ENCODE measurements at places on chromosomes 12 and 14. TPM values are rescaled to one million over a fixed set of nuclear protein-coding genes. Genes with fewer than 3 reads are reported as not detected.

Gene TAS2R7
- not detected for total RNA-seq

Gene KRT80
- total RNA-seq = 11.1 TPM

Gene CCDC88C
- total RNA-seq = 10.1 TPM

Gene KRT82
- total RNA-seq = not detected

Gene SYNE3
- total RNA-seq = 10.8 TPM

Gene SERPINA4
- not detected for total RNA-seq

Gene PRMT5
- 61.9 TPM for total RNA-seq

Gene POTEG
- total RNA-seq = not detected

Gene COX8C
- total RNA-seq = not detected

Gene DIO3
- not detected for total RNA-seq

Gene SYCP3
- 0.30 TPM for total RNA-seq

Gene DDHD1
- 7.8 TPM for total RNA-seq

Gene CLECL1
- not detected for total RNA-seq

Gene GNG2
- total RNA-seq = 0.65 TPM

Gene DTX1
- total RNA-seq = 0.32 TPM

Gene BAZ1A
- total RNA-seq = 54.9 TPM

Gene LYSET
- total RNA-seq = 16.3 TPM

Gene SCYL2
- total RNA-seq = 43.8 TPM

Gene PTPRB
- 92.9 TPM for total RNA-seq

Gene EML1
- 66.9 TPM for total RNA-seq

Gene PTCSC3
- not detected for total RNA-seq

Gene P2RX2
- total RNA-seq = not detected

Gene RHOJ
- 40.3 TPM for total RNA-seq

Gene TBX3
- 0.97 TPM for total RNA-seq

Gene SETD1B
- 1.7 TPM for total RNA-seq

Gene HOXC12
- not detected for total RNA-seq

Gene NYNRIN
- total RNA-seq = 14.3 TPM

Gene ERBB3
- total RNA-seq = not detected

Gene DPPA3
- total RNA-seq = not detected

Gene MAP1LC3B2
- 0.32 TPM for total RNA-seq

Gene SIX1
- 0.97 TPM for total RNA-seq

Gene BEST3
- not detected for total RNA-seq

Gene ING4
- total RNA-seq = 36.7 TPM

Gene TRPV4
- total RNA-seq = 0.61 TPM

Gene PROX2
- not detected for total RNA-seq

Gene MYF5
- total RNA-seq = not detected

Gene CLBA1
- 2.9 TPM for total RNA-seq

Gene ANO4
- total RNA-seq = not detected

Gene GRIP1
- total RNA-seq = 0.32 TPM

Gene CMA1
- total RNA-seq = not detected

Gene ASB2
- total RNA-seq = not detected

Gene GNS
- 218 TPM for total RNA-seq

Gene ADAMTS20
- not detected for total RNA-seq

Gene ANKRD33
- total RNA-seq = 0.32 TPM

Gene RTL1
- not detected for total RNA-seq

Gene BBOF1
- total RNA-seq = 2.4 TPM

Gene TUNAR
- not detected for total RNA-seq

Gene RNU4-1
- under 0.01 TPM for total RNA-seq

Gene SRRM4
- total RNA-seq = not detected

Gene TMPRSS12
- total RNA-seq = not detected

Gene SLC2A14
- total RNA-seq = not detected

Gene CCDC197
- total RNA-seq = not detected

Gene PLEKHG7
- total RNA-seq = not detected

Gene CSAD
- 2.6 TPM for total RNA-seq

Gene APOLD1
- 5.0 TPM for total RNA-seq

Gene KRT83
- not detected for total RNA-seq

Gene ZBTB1
- 48.7 TPM for total RNA-seq

Gene UBR7
- 32.5 TPM for total RNA-seq

Gene KRT73
- total RNA-seq = not detected
